ENCODE measurements at places on chromosomes 3 and 15. TPM values are rescaled to one million over a fixed set of nuclear protein-coding genes. Genes with fewer than 3 reads are reported as not detected.

DNA sequence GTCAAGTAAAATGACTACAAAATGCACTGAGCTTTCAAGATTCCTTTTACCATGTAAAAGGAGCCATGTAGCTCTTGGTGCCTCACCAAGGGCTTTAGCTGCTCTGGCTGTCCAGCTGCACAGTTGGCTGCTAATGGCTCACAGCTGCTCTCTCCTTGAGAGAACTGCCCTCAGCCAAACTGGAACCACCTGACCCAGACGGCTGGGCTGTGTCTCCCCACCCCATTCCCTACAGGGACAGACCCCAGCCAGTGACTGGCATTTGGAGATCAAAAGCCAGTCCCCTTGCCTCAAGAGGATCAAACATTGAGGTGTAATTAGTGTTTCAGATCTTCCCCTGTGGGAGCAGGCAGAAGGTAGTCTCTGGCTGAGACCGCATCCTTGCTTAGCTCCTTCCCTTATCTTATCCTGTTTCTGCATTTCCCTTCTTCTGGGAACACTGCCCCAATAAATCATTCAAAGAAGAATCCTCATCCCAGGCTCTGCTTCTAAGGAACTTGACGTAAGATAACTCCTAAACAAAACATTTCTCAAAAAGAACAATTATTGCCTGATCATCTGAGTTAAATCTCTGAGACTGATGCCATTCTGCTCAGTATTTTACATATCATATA is 28.6 kb upstream of the UBE2E2 start:
- no peak overlapping the region for H3K4me3 ChIP-seq
- no peaks in the 10 kb centered on the region for H3K36me3 ChIP-seq
- no peak overlapping the region for H3K27ac ChIP-seq

DNA sequence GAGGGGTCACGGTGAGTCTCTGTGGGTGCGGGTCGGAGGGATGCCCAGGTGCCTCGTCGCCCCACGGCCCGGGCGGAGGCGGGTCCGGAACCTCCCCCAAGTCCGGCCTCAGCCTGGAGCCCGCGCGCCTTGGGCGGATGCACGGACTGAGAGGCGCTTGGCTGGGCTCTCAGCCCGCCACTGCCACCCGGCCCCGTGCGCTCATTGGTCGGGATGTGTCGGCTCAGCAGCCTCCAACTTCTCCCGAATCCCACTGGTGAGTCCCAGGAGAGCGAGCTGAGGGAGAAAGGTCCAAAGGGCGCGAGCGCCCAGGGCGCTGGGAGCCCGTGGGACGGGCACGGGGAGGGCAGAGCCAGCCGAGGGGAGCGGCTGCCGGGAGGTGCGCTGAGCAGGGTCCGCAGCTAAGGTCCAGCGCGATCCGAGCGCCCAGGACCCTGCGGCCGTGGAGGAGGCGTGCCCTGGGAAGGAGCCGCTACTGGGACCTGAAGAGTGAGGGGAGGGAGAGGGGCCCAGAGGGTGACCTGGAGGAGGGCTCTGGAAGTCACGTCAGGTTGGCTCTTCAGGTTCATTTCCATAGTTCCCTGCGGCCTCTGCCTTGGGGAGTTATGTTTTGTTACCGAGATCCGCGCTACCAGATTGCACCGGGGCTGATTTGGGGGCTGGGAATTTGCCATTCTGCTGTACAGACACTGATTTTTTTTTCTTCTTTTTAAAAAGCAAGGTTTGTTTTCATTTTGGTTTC is at the start of gene MME:
Gene MME, plus strand, starts transcription at position 574 of the 742 bp plus-strand sequence. CDS start 3,849 bp downstream, outside the sequence.
- H3K36me3 ChIP-seq = no peaks in the 10 kb centered on the region
- H3K27ac ChIP-seq = no peak within 1 kb of the TSS
- no peaks in the 10 kb centered on the region for H3K27me3 ChIP-seq

- no peaks in the 10 kb centered on the region for H3K27me3 ChIP-seq
- no peak overlapping the region for H3K27ac ChIP-seq
- H3K4me1 ChIP-seq = no peaks in the 10 kb centered on the region
- DNase-seq = no peak
- H3K36me3 ChIP-seq = no peaks in the 10 kb centered on the region
Measured at GRCh38 chr3:179113903-179114302, 34.3 kb upstream of the PIK3CA start.

- H3K36me3 ChIP-seq = no peaks in the 10 kb centered on the region
- DNase-seq = no peak
- H3K4me3 ChIP-seq = no peak overlapping the region
- no peaks in the 10 kb centered on the region for H3K27me3 ChIP-seq
Measured at GRCh38 chr3:15959434-15959811, 161.6 kb upstream of the ANKRD28 start.

Gene MAP1A
- total RNA-seq = 1.4 TPM

Gene CCDC13
- total RNA-seq = 0.41 TPM
